ENCODE measurements at places on chromosomes 3 and 15.
A peak's percentile ranks its signal among the peaks of the same experiment; 100 is the strongest.

DNA sequence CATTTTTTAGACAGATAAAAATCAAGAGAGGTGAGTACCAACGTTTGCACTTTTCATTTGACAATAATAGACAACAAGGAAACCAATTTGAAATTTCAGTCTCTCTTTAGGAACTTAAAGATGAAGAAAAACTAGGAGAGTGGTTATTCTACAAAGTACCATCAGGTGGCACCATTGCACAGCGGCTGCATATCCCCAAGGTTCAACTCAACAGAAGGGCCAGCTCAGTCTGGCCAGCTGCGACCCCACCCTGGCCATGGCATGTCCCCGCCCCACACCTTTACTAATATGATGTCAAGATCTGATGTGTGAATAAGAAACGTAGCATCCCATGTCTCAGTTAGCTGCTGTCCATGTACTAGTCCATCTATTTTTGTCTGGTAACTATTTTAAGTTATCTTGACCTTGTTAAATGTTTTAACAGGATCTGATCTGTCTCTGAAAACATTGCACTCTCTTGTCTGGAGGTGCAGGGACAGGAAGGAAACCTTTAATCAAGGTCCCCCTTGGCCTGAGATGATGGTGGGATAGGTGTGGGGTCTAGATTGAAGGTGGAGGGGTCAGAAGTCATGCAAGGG lies 35.5 kb upstream of the CGNL1 start:
- peak; percentile 74 for DNase-seq

- no peak for DNase-seq
Measured at GRCh38 chr3:22659651-22660475, 543.3 kb upstream of the UBE2E2 start.

DNA sequence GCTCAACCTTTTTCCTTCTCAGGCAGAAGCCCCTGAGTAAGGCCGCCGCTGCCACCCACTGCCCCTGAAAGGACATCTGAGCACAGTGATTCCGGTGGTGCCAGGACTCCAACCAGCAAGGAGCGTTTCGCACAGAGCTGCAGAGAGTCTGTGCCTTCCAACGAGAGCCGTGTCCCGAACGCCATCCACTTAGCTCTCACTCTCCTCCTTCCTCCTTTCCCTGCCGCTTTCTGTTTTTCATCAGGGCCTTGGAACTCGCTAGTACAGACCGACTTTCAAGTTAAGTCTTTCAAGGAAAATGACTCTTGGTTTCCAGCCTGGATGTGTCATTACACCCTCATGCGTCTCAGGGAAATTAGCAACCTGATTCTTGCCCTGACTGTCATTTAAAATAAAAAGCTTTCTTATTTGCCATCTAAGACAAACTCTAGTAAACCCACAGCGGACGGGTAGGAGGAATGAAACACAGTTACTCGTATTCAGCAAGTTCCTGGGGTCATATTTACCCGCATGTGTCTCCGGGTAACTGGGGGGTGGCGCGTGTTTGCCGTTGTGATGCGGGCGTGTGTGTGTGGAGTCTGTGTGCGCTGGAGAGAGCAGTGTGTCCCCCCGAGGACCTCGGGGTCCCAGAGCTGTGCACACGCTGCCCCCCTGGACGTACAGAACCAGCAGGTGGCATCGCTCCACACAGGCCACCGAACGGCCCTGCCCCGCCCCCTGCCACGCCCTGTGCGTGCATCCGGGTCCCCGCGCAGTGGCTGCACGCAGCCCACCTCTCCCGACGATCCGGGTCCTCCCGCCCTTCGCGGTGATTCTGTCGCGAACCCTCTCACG lies 30.4 kb upstream of the ALDH1A3 start:
- DNase-seq = peak; percentile 88

- DNase-seq = no peak
Measured at GRCh38 chr3:122923611-122924010, 104.0 kb downstream of the SEMA5B start.

GRCh38 chr15:93372208-93372864 lies 283.3 kb upstream of the RGMA start:
- no peak for DNase-seq

- no peak for DNase-seq
Measured at GRCh38 chr3:22724420-22724819, 478.7 kb upstream of the UBE2E2 start.
